Liver (tissue), 10 donors: ENCODE measurements at places on chromosomes 3 and 15. TPM values are rescaled to one million over a fixed set of nuclear protein-coding genes. Genes with fewer than 3 reads are reported as not detected.

DNA sequence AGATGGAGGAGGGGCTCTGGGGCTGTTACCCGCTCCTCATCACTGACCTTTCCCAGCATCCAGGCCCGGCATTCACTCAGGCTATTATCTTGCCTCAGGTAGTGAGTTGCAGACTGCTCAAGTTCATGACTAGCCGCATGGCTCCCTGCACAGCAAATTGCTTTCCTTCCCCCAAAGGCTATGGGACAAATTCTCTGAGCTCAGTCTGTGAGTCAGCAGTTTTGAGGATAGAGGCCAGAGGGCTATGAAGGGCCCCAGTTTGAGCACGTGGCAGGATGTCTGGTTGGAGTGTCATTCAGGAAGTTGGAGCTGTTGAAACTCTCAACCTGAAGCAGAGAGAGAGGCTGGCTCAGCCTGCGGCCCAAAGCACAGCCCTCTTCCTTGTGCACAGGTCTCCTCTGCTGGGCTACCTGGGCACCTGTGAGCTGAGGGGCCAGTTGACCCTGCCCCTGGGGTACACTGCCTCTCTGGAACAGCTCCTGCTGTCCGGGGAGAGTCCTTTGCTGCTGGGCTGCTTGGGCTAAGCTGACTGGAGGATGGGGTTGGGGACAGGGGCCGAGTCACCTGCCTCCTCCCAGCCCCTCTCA is 7.9 kb downstream of the FAH start:
- H3K4me3 ChIP-seq = no peak overlapping the region
- peak overlapping the region; percentile 93 for H3K27ac ChIP-seq
- peaks cover 57% of the 10 kb centered on the region for H3K4me1 ChIP-seq

The PRR20G gene
- total RNA-seq = not detected

GRCh38 chr3:38154033-38154494 is 11.3 kb upstream of the OXSR1 start:
- no peaks in the 10 kb centered on the region for H3K27me3 ChIP-seq
- no peaks in the 10 kb centered on the region for H3K36me3 ChIP-seq
- no peak for DNase-seq
- no peak overlapping the region for H3K4me3 ChIP-seq
- no peaks in the 10 kb centered on the region for H3K4me1 ChIP-seq
- H3K27ac ChIP-seq = no peak overlapping the region

The GPX1 gene
- total RNA-seq = 87.0 TPM

GRCh38 chr3:87996882-87997281 is 61.9 kb downstream of the CGGBP1 start:
- no peak overlapping the region for H3K27ac ChIP-seq
- peaks cover 2% of the 10 kb centered on the region for H3K4me1 ChIP-seq
- H3K27me3 ChIP-seq = no peaks in the 10 kb centered on the region
- H3K4me3 ChIP-seq = no peak overlapping the region
- no peaks in the 10 kb centered on the region for H3K36me3 ChIP-seq

GRCh38 chr15:40995656-40996055 is 42.4 kb downstream of the CHAC1 start:
- no peaks in the 10 kb centered on the region for H3K27me3 ChIP-seq
- H3K4me1 ChIP-seq = no peaks in the 10 kb centered on the region
- no peak overlapping the region for H3K4me3 ChIP-seq
- H3K27ac ChIP-seq = no peak overlapping the region
- no peak for DNase-seq

DNA sequence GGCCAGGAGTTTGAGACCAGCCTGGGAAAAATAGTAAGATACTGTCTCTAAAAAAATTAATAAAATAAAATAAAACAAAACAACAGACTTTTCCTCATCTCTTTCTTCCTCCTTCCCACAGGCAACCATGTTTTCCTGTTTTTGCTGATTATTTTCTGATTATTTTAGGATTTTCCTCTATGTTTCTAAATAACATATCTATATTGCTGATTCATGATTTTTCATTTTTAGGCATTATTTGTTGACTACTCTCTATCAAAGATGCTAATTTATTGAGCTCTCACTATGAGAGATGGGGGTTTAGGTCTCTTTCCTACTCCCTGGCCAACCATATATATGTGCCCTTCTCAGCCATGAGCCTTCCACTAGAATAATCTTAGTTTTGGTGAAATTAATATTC is 45.4 kb downstream of the SOX14 start:
- no peaks in the 10 kb centered on the region for H3K36me3 ChIP-seq
- H3K27ac ChIP-seq = no peak overlapping the region
- no peak overlapping the region for H3K4me3 ChIP-seq
- peaks cover 11% of the 10 kb centered on the region for H3K27me3 ChIP-seq

The FETUB gene
- 3.1 TPM for total RNA-seq

GRCh38 chr15:99719096-99719541 is 14.1 kb downstream of the LYSMD4 start:
- peaks cover 4% of the 10 kb centered on the region for H3K36me3 ChIP-seq
- H3K4me1 ChIP-seq = no peaks in the 10 kb centered on the region
- no peak for DNase-seq
- no peak overlapping the region for H3K27ac ChIP-seq
- H3K4me3 ChIP-seq = no peak overlapping the region

- no peaks in the 10 kb centered on the region for H3K36me3 ChIP-seq
- no peaks in the 10 kb centered on the region for H3K27me3 ChIP-seq
- H3K27ac ChIP-seq = no peak overlapping the region
- no peaks in the 10 kb centered on the region for H3K4me1 ChIP-seq
Observed at GRCh38 chr3:170746175-170746942, 123.6 kb downstream of the RPL22L1 start.

DNA sequence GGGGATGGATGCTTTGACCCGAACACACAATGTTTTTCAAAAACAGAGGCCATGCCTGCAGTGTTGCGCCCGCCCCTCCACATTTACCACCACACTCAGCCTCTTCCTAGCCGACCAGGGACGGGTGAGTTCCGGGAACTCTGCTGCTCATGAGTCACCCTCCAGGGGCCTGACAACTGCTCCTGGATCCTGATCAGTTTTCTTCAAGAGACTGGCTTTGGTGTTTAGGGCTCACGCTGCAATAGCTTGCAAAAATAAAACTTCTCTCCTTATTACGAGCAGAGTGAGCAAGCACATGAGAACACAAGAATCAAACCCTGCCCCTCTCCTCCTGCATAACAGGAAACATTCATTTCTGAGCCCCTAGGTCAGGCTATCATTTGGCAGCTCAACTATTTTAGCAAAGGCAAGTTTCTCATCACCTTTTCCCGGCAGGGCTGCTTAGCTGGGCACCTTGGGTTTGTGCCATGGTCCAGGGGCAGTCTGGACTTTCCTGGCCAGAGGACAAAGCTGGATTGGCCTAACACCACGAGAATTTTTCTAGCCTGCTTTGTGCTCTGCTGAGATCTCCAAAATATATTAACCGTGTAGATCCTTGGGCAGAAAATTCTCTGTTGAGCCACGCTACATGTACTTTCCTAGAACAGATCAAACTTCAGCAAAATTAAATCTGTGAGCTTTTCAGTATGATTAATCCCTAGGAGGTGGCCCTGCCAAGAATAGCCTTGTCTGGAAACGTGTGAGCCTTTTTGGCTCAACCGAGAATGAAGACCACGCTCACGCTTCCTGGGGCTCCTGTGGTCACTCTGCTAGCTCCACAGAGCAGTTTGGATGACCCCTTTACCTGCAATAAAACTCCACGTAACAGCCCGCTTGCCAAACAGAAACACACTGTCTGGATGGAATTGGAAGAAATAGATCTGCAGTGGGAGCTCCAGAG is 52.7 kb upstream of the SPATA12 start:
- H3K27me3 ChIP-seq = no peaks in the 10 kb centered on the region
- peak overlapping the region; percentile 29 for H3K27ac ChIP-seq
- no peak for DNase-seq
- no peaks in the 10 kb centered on the region for H3K36me3 ChIP-seq
- H3K4me1 ChIP-seq = peaks cover 2% of the 10 kb centered on the region

DNA sequence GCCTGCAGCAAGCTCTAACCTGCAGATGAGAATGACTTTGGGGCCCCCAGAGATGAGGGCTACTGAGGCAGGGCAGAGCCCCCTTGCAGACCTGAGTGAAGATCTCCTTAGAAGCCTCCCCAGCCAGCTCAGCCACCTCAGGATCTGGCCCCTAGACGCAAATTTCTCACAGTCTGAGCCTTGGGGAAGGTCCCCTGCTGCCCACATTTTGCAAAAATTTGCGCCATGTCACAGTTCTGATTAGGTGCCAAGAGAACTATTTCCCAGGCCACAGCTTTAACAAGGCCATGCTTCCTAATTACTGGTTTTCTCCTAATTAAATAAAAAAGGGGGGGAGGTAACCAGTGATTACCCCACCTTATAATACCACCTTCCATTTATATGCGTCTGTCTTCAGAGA is 81.0 kb upstream of the HES1 start:
- H3K27ac ChIP-seq = no peak overlapping the region
- H3K4me1 ChIP-seq = peaks cover 18% of the 10 kb centered on the region
- no peaks in the 10 kb centered on the region for H3K27me3 ChIP-seq
- no peak overlapping the region for H3K4me3 ChIP-seq

DNA sequence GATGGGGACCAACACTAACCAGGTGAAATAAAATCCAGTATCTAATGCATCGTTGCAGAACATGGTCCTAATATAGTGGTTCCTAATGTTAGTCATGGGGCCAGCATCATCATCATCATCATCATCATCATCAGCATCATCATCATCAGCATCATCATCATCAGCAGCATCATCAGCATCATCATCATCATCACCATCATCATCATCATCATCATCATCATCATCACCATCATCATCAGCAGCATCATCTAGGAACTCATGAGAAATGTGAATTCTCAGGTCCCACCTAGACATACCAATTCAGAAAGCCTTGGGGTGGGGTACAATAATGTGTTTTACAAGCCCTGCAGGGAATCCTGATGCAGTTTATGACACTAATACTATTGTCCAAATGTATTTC is 179.4 kb upstream of the LRRN1 start:
- no peaks in the 10 kb centered on the region for H3K4me1 ChIP-seq
- H3K4me3 ChIP-seq = no peak overlapping the region
- no peak overlapping the region for H3K27ac ChIP-seq
- no peaks in the 10 kb centered on the region for H3K27me3 ChIP-seq
- DNase-seq = no peak

The HIGD2B gene
- total RNA-seq = not detected

The ZMYND10 gene
- 0.75 TPM for total RNA-seq

DNA sequence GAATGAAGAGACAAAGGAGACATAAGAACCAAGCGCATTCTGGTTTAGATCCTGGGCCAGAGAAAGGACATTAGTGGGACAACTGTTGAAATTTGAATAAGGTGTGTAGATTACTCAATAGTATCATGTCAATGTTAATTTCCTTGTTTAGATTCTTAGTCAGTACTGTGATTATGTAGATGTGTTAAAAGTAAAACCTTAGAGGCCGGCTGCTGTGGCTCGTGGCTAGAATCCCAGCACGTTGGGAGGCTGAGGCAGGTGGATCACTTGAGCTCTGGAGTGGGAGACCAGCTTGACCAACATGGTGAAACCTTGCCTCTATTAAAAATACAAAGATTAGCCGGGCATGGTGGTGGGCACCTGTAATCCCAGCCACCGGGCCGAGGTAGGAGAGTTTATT is 26.7 kb downstream of the CYP8B1 start:
- H3K4me3 ChIP-seq = no peak overlapping the region
- no peak overlapping the region for H3K27ac ChIP-seq
- H3K4me1 ChIP-seq = peaks cover 49% of the 10 kb centered on the region
- H3K27me3 ChIP-seq = no peaks in the 10 kb centered on the region
- H3K36me3 ChIP-seq = no peaks in the 10 kb centered on the region

The BFSP2 gene
- not detected for total RNA-seq

- H3K4me3 ChIP-seq = no peak overlapping the region
- DNase-seq = no peak
- no peaks in the 10 kb centered on the region for H3K36me3 ChIP-seq
- H3K27me3 ChIP-seq = no peaks in the 10 kb centered on the region
- H3K27ac ChIP-seq = no peak overlapping the region
Observed at GRCh38 chr3:46852839-46853355, 10.3 kb downstream of the MYL3 start.

The APOD gene
- not detected for total RNA-seq

GRCh38 chr3:156448300-156448699 is 106.6 kb downstream of the SSR3 start:
- no peaks in the 10 kb centered on the region for H3K36me3 ChIP-seq
- H3K27me3 ChIP-seq = no peaks in the 10 kb centered on the region
- H3K4me3 ChIP-seq = no peak overlapping the region
- DNase-seq = no peak

The LEKR1 gene
- 0.67 TPM for total RNA-seq

The MKRN3 gene
- not detected for total RNA-seq

- H3K27me3 ChIP-seq = no peaks in the 10 kb centered on the region
- DNase-seq = no peak
- H3K27ac ChIP-seq = no peak overlapping the region
- no peaks in the 10 kb centered on the region for H3K36me3 ChIP-seq
Observed at GRCh38 chr15:68052431-68052830, 1.7 kb upstream of the PIAS1 start.

The MKRN2OS gene
- 0.17 TPM for total RNA-seq

GRCh38 chr15:51132384-51133139 is 37.9 kb upstream of the TNFAIP8L3 start:
- no peaks in the 10 kb centered on the region for H3K4me1 ChIP-seq
- no peak overlapping the region for H3K4me3 ChIP-seq
- no peaks in the 10 kb centered on the region for H3K27me3 ChIP-seq
- no peaks in the 10 kb centered on the region for H3K36me3 ChIP-seq

- peak; percentile 51 for DNase-seq
- no peaks in the 10 kb centered on the region for H3K4me1 ChIP-seq
- H3K4me3 ChIP-seq = no peak overlapping the region
- no peaks in the 10 kb centered on the region for H3K27me3 ChIP-seq
Observed at GRCh38 chr3:62529230-62529629, 155.9 kb upstream of the FEZF2 start.

DNA sequence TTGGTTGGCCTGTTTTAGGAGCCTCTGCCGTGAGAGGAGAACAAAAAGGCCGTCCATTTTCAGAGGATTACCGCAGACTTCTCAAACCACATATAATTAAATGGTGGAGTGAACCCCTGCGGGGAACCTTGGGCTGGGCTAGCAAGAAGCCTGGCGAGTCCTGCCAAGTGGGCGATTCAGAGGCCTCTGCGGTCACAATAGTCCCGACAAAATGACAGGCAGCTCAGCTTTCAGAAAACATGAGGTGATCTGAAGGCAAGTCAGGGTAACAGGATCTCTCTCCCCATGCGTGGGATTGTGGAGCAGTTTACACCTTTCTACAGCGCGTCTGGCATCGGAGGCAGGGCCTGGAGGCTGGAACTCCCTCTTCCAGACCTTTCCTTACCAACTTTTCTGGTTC is 134.8 kb downstream of the ASB7 start:
- DNase-seq = no peak
- no peaks in the 10 kb centered on the region for H3K36me3 ChIP-seq
- H3K27ac ChIP-seq = no peak overlapping the region
- H3K4me1 ChIP-seq = no peaks in the 10 kb centered on the region
- H3K4me3 ChIP-seq = no peak overlapping the region

- no peak overlapping the region for H3K27ac ChIP-seq
- H3K4me1 ChIP-seq = no peaks in the 10 kb centered on the region
- H3K4me3 ChIP-seq = no peak overlapping the region
Observed at GRCh38 chr3:40054568-40055222, 245.3 kb downstream of the MYRIP start.

- no peaks in the 10 kb centered on the region for H3K27me3 ChIP-seq
- no peak overlapping the region for H3K4me3 ChIP-seq
- H3K27ac ChIP-seq = no peak overlapping the region
- H3K4me1 ChIP-seq = peaks cover 10% of the 10 kb centered on the region
- no peak for DNase-seq
Observed at GRCh38 chr15:92653836-92654539, 1.6 kb downstream of the FAM174B start.
